Germinal center (tissue), 1 donor: ENCODE measurements at places on chromosomes 5 and 9.

DNA sequence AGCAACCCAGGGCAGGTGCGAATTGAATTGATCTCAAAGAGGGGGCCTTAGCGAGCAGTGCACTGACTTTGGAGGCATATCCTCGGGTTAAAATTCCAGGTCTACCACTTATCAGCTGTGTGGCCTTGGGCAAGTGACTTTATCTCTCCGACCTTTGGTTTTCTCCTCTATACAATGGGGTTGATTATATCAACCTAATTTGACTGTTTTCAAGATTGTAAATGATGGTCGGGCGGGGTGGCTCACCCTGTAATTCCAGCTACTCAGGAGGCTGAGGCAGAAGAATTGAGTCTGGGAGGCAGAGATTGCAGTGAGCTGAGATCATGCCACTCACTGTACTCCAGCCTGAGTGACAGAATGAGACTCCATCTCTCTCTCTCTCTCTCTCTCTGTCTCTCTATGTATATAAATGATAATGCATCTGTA, 18.7 kb downstream of the SPRY4 start:
- DNase-seq, result no peak

DNA sequence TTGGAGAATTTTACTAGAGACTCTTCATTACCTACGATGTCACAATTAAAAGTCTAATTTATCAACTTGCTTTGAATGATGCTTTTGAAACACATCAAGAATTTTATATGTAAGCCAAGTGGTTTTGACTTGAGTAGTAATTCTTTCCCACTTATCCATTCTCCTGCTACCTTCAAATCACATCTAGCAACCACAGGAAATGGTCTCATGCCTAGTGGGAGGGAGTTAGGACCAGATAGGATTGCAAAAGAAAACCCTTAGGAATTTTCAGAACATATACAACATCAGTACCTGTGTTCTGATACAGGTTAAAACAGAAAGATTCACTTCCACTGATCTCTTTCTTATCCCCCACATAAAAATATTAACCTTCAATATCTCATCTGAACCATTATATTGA, 260.4 kb downstream of the CWC27 start:
- DNase-seq, result no peak

DNA sequence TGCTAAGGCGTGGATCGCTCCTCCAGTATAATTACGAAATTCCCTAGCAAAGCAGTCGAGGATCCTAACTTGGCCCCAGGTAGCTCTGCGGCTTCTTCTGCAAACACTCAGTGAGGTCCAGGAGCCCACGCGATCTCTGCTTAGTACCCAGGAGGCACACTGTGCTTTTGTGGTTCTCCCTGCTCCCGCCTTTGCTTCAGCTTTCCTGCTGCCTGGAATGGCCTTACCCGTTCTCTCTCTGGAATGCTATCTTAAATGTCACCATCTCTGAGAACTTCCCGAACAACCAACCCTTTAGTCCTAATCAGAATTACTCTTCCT, 639 bp downstream of the INVS start:
- no peak for DNase-seq

GRCh38 chr9:38137342-38137741, 68.3 kb upstream of the SHB start:
- DNase-seq, result no peak

DNA sequence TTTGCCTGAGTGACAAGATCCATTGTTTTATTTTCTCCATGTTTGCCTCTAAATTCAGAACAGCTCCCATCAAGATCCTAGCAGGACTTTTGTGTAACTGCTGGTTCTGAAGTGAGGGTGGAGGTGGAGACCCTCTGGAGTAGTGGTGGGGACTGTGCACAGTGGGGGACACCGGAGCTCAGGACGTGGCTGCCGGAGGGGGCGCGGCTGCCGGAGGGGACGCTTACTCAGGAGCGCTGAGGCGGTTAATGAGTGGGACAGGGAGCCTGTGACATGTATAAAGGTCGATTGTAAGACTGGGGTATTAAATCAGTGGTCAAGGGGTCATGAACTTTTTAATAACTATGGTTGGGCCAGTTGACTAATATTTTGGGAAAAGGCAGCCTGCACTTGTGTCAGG, 127.0 kb upstream of the CACNA1B start:
- DNase-seq, result no peak

DNA sequence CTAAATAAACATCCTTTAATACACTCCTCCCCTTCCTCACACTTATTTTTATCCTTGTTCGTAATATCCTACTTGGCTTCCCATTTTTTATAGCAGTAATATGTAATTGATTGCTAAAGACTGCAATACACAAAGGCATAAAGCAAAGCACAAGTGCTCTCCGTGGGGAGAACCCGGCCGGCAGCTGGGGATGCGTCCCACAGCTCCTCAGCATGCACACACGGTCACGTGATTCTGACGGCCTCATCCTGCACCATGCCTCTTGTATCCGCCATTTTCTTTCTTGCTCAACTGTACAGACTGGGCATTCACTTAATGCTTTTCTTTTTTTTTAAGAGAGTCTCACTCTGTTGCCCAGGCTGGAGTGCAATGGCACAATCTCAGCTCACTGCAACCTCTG, 2.8 kb downstream of the BRD3OS start:
- no peak for DNase-seq

DNA sequence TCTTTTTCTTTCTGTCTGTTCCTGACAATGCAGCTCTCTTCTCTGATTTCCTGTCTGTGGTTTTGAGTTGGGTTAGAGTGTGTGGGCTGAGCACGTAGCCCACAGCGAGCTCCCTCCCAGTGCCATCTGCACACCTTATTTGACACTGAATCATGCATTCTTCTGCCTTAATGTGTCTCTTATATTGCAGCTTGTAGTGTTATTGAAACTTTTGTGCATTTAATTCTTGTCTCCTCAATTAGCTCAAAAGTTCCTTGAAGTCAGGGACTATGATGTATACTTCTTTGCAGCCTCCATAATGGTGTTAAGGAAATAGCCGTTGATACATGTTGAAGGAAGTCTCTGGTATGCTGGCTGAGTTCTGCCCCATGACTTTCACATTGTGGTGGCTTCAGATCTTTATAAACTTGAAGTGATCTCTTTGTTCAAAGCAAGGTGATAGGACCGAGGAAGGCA, 576.2 kb upstream of the CLINT1 start:
- DNase-seq, result peak; percentile 26

DNA sequence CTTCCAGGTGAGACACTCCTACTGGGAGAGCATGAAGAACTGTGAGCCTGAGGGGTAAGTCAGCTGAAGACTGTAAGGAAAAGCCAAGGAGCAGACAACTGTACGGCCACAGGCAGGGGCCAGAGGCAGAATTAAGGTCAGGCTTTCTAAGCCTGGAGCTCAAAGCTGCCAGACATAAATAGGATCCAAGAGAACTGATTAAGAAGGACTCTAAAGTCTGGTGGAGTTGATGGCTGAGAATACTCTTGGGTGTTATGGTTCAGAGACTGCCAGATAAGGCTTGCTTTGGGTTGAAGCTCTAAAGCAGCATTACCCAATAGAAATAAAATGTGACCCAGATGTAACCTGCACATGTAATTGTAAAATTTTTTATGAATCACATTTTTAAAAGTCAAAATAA, 12.2 kb downstream of the PDE8B start:
- DNase-seq, result no peak

GRCh38 chr9:91682806-91683205, 259.2 kb upstream of the NFIL3 start:
- no peak for DNase-seq

GRCh38 chr5:28958581-28958980, 1920.2 kb upstream of the CDH9 start:
- no peak for DNase-seq

DNA sequence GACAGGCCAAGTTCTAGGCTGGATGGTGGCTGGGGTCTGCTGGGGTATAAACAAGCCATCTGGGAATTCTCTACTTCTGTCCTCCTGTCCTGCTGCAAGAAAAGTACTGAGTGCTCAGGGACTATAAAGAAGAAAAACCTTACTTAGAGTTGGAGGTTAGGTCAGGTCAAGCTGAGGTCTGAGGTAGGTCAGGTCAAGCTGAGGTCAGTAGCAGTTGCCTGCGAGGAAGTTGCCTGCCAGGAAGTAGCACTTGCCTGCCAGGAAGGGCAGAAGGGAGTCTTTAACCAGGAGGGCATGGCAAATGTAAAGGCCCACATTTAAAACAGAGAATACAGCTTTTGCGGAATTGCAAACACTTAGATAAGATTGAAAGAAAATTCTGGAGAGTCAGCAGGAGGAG, 51.3 kb upstream of the PRLR start:
- no peak for DNase-seq

GRCh38 chr9:112785986-112786385, 35.4 kb downstream of the SNX30 start:
- no peak for DNase-seq

DNA sequence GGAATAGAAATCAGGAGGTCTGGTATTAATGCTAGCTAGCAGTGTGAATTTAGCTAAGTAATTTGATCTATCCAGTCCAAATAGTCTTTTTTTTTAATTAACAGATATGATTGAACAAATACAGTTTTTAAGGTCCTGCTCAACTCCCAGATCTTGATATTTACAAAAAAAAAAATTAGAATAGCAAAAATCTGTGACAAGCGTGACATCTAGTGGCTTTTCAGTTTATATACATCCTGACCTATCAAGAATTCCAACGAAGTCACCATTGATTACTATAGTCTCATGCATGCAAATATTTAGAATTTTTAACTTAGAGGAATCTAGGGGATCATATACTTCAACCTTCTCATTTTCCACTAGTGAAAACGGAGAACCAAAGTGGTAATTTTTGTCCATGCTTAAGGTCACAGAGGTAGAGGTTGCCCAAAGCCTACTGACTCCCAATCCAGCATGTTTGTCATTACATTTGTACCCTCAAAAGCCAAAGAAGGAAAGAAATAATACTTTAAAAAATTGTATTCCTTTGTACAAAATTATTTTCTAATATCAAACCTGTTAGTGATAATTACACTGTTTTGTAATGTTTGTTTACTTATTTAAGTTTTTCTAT, 17.6 kb upstream of the TARS1 start:
- no peak for DNase-seq

- DNase-seq, result no peak
Measured at GRCh38 chr5:14729448-14730385, 65.2 kb downstream of the OTULIN start.

DNA sequence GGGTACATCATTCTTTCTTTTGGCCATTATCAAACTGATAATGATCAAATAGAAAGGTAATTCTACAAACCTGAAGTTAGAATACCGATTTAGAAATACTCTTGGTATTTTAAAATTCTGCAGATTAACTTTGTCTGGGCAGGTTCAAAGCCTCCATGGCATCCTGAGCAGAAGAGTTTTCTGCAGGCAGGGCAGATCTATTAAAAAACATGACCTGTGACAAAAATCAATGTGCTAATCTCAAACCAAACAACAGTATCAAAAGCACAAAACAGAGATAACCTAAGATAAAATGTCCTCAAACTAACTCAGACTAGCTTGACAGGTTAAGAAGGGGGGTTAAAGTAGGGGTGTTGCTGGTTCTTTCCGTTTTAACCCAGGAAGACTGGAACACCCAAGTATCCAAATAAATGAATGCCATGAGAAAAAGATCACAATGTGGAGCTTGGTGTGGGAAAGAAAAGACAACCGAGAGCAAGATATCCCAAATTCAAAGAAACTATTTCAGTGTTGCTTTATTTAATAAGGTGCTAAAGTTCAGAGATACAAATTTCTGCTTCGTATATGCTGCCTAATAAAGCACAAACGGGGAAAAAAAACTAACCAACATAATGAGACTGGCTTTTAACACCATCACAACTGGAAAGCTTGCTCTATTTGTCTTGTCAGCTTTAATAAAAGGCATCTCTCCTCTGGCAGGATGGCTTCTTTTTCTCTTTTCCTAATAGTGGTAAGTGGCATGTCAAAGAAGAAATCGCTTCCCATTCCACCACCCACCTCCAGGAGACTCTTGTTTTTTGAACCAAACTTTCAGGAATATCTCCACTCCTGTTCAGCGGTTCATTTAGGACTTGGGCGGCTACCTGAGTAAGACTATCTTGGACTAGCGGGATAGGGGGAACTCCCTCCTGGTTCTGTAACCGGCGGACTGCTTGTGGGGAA, 2.3 kb downstream of the EFNA5 start:
- no peak for DNase-seq

DNA sequence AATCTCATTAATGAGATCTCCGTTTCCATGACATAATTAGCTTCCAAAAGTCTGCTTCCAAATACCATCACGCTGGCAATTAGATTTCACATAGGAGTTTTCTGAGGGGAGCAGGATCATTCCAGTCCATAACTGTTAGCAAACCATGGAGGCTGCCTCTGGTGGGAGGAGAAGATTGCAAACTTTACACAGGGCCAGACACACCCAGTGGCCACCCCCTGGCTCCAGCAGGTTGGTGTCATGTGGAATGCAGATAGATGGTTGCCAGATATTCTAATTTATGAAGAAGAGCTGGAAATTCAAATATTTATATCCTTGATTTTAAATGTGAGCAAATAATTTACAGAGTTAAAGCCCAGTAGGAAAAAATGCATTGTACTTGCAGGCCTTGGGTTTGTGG, 164.2 kb downstream of the ICE1 start:
- no peak for DNase-seq

GRCh38 chr5:150361301-150361700, 3.8 kb downstream of the TCOF1 start:
- peak; percentile 51 for DNase-seq

GRCh38 chr9:131204285-131204684, 72.0 kb downstream of the FAM78A start:
- no peak for DNase-seq

DNA sequence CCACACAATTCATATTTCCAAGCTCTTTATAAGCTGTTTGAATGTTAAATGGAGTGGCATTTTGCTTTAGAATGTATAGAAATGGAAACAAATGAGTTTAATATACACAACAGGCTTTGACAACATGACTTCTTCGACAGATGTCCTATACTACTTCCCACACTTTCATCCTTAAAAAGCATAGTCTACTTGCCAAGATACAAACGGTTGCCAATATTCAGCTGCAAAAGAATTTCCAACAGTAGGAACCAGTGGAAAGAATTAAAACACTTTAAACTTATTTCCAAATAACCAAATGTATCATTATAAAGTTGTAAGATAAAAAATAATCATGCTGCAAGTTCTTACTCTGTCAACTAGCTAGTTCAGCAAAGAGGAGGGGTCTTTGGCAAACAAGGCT, 456.4 kb downstream of the PDE4D start:
- DNase-seq, result no peak

GRCh38 chr5:167217097-167217743, 1074.2 kb upstream of the WWC1 start:
- DNase-seq, result no peak

DNA sequence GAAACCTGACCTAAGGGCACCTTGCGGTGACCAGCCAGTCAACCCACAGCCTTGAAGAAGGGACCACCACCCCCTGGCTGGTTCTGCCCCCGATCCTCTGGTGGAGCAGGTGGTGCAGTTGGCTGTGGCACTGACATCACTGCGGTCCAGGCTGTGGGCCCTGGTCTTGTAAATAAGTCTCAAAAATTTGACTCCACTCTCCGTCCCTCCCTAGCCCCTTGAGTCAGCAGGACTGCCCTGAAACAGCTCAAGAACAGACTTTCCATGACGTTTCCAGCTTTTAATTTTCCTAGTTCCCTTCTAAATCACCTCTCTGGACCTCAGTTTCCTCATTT, 134.8 kb upstream of the BOD1 start:
- no peak for DNase-seq

- no peak for DNase-seq
Measured at GRCh38 chr9:8374471-8374870, 574.9 kb upstream of the DMAC1 start.

GRCh38 chr9:98457726-98458370, 202.4 kb upstream of the TBC1D2 start:
- DNase-seq, result no peak

- no peak for DNase-seq
Measured at GRCh38 chr9:13163946-13164345, 115.5 kb downstream of the MPDZ start.

- peak; percentile 83 for DNase-seq
Measured at GRCh38 chr9:124800306-124801259, 23.6 kb downstream of the OLFML2A start.
